WTC11 (cell line): ENCODE measurements at places on chromosomes 5 and 9.

GRCh38 chr9:9631284-9631683 lies 981.5 kb downstream of the PTPRD start:
- H3K36me3 ChIP-seq, result no peaks in the 10 kb centered on the region
- DNase-seq, result no peak
- H3K27me3 ChIP-seq, result no peaks in the 10 kb centered on the region
- H3K4me1 ChIP-seq, result peaks cover 19% of the 10 kb centered on the region

DNA sequence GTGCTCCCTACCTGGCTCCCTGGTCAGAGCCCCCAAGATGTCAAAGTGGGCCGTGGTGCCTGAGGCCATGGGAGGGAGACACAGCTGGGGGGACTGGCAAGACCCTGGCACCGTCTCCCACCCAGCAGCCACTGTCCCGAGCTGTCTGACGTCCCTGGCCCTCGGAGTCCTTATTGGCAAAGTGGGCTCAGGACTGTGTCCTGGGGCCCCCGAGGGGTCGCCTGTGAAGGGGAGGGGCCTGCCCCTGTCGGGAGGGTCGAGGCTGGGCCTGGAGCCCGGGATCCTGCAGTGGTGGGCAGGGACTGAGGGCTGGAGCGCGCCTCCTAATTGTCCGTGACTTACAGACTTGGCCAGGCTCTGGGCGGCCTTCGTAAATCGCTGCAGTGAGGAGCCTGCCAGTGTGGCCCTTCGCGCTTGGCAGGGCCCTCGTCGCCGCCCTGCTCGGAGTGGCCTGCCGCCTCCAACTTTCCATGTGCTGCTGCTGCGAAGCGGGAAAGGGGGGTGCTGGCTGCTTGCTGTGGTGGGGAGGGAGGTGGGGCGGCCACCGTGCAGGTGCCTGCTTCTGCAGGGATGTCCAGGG lies 13.7 kb downstream of the MYMK start:
- no peak for DNase-seq
- no peak overlapping the region for H3K27ac ChIP-seq
- no peak overlapping the region for H3K4me3 ChIP-seq
- H3K27me3 ChIP-seq, result no peaks in the 10 kb centered on the region
- H3K36me3 ChIP-seq, result no peaks in the 10 kb centered on the region
- peaks cover 14% of the 10 kb centered on the region for H3K4me1 ChIP-seq

DNA sequence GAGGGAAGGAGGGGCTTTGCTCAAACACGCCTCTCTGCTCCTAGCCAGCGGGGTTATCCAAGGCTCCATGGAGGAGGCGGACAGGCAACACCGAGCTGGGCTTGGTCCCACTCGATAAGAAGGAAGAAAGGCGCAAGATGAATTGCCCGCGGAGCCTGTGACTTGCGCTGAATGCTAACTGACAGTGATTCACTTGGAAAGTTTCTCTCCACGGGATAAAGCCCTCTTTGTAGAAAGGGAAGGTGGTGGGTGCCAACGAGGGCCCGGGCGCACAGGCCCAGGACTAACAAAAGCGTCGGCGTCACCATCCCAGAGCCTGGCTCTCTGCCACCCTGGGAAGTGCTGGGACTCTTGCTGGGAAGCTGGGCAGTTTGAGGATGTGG lies 76.0 kb downstream of the VAV2 start:
- peaks cover 44% of the 10 kb centered on the region for H3K4me1 ChIP-seq
- H3K27ac ChIP-seq, result peak overlapping the region; percentile 85
- no peak overlapping the region for H3K4me3 ChIP-seq
- no peaks in the 10 kb centered on the region for H3K36me3 ChIP-seq
- DNase-seq, result no peak
- H3K27me3 ChIP-seq, result no peaks in the 10 kb centered on the region

GRCh38 chr5:107149243-107150005 lies 521.3 kb downstream of the EFNA5 start:
- DNase-seq, result no peak
- H3K27ac ChIP-seq, result no peak overlapping the region
- 0 out of 2 replicates have a peak, but pooled peaks cover 4% of the 10 kb centered on the region for H3K4me1 ChIP-seq
- no peaks in the 10 kb centered on the region for H3K27me3 ChIP-seq
- H3K36me3 ChIP-seq, result no peaks in the 10 kb centered on the region
